ENCODE measurements at places on chromosomes 16 and 17. TPM values are rescaled to one million over a fixed set of nuclear protein-coding genes. Genes with fewer than 3 reads are reported as not detected.

The TTLL6 gene
- total RNA-seq = 5.1 TPM

The OTOP3 gene
- total RNA-seq = not detected

The SLC12A3 gene
- total RNA-seq = 0.20 TPM

- DNase-seq = no peak
Observed at GRCh38 chr16:86992587-86992986, 324.6 kb downstream of the C16orf95 start.

The MMP25 gene
- 1.1 TPM for total RNA-seq

The SDR42E1 gene
- total RNA-seq = 10.5 TPM

- DNase-seq = no peak
Observed at GRCh38 chr16:47694543-47694942, 233.4 kb downstream of the PHKB start.

DNA sequence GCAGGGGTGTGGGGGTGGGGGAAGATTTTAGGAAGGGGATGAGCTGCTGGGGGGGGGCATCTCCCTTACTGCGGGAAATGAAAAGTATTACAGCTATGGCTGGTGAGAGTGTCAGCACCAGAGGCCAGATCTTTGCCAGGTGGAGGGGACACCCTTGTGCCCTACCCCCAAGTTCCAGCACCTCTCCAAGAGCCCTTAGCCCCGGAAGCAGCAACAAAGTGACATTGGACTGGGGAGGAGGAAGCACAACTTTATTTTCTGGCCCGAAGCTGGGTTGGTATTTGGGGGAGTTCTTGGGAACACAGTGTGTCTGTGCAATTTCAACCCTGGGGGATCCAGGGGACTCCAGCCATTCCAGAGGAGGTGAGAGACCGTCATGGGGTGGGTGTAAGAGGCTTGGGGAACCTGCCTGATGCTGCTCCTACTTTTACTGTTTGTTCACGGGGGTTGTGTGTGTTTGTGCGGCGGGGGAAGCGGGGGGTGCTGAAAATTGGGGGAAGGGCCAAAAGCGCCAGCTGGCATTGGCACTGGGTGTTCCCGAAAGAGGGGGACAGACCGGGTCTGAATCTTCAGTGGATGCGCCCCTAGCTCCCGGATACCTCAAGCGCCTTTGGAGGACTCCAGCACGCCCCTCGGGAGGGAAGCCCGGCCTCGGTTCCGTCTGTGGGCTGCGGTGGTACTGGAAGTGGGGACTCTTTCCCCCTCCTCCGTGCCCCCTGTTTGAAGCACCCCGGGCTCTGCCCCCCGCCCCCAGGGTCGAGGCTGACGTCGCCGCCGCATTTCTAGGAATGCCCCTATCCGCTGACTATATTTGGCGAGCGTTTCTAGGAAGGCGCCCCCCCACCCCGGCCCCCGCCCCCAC lies 230.3 kb downstream of the MRTFB start:
- no peak for DNase-seq

The CES5A gene
- total RNA-seq = 2.2 TPM

DNA sequence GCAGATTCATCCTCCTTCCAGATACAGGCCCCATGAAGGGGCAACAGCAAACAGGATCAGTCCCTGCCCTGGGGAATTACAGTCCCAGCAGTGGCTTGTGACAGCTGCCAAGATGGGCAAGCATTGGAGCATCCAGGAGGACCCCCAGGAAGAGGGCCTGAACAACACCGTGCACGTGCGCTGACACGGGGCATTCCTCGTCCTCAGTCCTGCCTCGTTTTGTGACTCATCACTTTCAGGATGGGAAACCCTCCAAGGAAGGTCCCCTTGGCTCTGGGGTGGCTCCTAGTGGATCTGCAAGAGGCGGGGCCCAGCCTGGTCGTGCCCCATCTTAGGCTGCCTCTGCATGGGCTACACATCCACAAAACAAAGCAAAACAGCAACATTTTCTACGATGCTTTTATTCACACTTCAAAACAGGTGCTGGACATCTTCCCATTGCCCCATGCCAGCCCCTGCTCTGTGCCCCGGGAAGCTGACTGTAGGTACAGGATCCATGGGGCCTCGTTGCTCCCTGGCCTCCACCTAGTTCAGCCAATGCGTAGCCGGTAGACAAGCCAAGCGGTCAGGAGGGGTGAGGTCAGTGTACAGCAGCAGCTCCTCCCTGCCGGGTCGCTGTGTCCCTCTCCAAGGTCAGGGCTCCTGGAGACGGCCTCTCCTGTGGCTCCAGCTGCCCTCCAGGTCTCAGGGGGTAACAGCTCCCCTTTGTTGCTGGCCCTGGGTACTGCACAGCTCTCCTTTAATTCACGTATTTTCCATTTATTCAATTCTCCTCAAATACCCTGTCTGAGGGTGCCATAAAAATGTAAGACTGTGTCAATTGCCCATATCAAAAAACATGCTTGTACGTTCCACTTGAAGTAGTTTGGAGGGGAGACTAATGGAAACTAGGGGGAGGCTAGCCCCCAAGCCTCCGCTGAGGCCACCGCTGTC lies 32.2 kb downstream of the ACTG1 start:
- no peak for DNase-seq

GRCh38 chr17:9696279-9697044 lies 51.1 kb downstream of the USP43 start:
- no peak for DNase-seq

DNA sequence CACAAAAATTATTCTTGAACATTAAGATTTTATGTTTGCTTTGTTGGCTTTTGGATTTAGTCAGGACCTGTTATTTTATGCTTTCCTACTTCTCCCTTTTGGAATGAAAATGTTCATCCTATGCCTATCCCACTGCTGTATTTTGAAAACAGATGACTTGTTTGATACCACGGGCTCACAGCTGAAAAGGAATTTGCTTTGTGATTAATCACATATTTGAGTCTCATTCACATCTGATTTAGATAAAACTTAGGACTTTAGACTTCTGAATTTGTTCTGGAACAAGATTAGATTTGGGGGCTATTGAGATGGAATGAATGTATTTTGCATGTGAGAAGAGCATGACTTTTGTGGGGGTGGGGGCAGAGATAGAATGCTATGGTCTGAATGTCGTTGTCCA lies 1012.6 kb downstream of the CDH11 start:
- DNase-seq = no peak

The PYDC1 gene
- total RNA-seq = not detected
